ENCODE measurements at places on chromosomes 7 and 10.

DNA sequence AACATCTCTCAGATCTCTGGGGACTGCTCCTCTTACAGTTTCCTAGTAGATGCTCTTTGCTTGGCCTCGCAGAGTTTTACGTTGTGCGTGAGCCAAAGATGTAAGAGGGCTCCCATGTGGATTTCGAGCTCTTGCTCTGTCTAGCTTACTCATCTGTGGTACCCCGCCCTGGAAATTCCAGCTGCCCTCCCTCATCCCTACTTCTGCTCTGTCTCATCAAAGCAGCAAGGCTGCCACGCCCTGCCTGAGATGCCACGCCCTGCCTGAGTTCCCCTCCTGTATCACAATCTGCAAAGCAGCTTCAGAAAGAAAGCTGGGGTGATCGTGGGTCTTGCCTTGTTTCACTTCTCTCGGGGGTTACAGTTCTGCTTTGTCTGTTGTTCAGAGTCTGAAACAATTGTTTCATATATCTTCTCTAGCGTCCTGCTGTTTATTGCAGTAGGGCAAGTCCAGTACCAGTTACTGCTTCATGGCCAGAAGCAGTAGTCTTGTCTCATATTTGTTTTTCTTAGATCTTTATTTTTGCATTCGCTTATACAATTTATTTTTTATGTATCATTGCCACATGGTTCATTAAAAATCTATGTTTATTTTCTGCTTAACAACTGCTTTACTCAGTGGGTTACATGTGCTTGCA, 36.1 kb upstream of the CCNY start:
- H3K27me3 ChIP-seq = peaks cover 27% of the 10 kb centered on the region
- H3K4me1 ChIP-seq = peaks cover 4% of the 10 kb centered on the region
- no peak overlapping the region for H3K4me3 ChIP-seq

GRCh38 chr7:157612009-157612663, 275.3 kb downstream of the DNAJB6 start:
- peaks cover 55% of the 10 kb centered on the region for H3K27me3 ChIP-seq
- H3K27ac ChIP-seq = peak overlapping the region; percentile 92
- H3K4me1 ChIP-seq = peaks cover 26% of the 10 kb centered on the region
- no peak for DNase-seq
- H3K4me3 ChIP-seq = peak overlapping the region; percentile 82
- H3K36me3 ChIP-seq = peaks cover 4% of the 10 kb centered on the region

DNA sequence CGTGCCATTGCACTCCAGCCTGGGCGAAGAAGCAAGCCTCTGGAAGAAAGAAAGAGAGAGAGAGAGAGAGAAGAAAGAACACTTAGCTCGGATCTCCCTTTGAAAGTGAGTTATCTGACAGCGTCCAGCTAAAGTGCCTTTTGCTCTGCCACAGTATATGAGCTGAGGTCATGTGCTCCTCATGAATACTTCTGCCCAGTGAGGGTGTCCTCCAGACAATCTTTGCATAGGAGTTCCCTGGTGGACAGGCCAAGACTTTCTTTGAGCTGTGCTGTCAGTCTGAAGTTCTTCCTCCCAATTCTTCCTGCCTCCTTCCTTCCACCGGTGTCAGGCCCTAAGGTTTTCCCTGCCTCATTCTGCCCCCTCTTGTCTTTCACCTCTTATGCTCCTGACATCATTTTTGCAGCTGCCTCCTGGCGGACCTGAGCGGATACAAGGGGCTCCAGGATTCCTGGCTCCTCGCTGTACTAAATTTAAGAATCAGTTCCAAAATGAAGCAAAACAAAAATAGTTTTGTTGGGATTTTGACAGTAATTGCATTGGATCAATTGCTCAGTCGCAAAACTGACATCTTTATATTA, 31.9 kb downstream of the XRCC2 start:
- no peaks in the 10 kb centered on the region for H3K27me3 ChIP-seq
- H3K4me3 ChIP-seq = no peak overlapping the region
- H3K27ac ChIP-seq = no peak overlapping the region
- H3K4me1 ChIP-seq = no peaks in the 10 kb centered on the region
- peaks cover 26% of the 10 kb centered on the region for H3K36me3 ChIP-seq
- no peak for DNase-seq

GRCh38 chr10:91006752-91007346, 86.0 kb upstream of the ANKRD1 start:
- peak overlapping the region; percentile 78 for H3K27ac ChIP-seq
- H3K4me1 ChIP-seq = peaks cover 33% of the 10 kb centered on the region
- no peaks in the 10 kb centered on the region for H3K36me3 ChIP-seq

DNA sequence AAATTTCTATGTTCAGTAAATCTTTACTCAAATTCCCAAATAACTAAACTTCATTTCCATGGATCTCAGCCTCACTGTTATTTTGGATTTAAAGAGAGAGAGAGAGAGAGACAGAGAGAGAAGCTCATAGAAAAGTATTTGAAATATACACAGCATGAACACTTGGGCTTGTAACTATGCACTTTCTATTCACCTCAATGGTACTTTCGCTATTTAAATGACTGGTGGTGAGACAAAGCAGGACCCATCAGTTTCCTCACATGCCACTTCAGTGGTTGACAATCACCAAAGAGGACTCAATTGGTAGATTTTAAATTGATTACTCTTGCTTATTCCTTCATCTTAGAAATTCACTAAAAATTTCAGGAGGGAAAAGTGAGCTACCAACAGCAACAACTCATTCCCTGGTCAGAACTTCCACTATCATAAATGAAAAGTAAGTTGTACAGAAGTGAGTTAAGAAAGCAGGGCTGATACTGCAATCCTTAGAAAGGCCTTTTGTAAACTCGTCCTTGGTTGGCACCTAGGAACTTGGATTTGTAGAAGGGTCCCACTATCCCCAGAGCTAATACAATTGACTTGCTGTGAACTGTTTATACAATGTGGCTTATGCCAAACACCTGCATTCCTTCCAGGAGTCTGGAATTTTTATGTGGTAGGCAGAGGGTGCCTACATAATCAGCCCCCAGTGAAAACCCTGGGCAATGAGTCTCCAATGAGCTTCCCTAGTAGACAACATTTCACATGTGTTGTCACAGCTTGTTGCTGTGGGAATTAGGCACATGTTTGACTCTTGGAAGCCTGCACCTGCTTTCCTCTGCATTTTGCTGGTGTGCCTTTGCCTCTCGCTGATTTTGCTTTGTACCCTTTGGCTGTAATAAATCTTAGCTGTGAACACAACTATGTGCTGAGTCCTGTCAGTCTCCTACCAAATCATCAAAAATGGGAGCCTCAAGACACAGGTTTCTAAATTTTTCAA, 10.8 kb downstream of the ERLIN1 start:
- peaks cover 57% of the 10 kb centered on the region for H3K36me3 ChIP-seq
- no peak overlapping the region for H3K27ac ChIP-seq
- no peaks in the 10 kb centered on the region for H3K27me3 ChIP-seq
- H3K4me1 ChIP-seq = peaks cover 24% of the 10 kb centered on the region
- no peak overlapping the region for H3K4me3 ChIP-seq
- no peak for DNase-seq

- DNase-seq = no peak
- H3K27me3 ChIP-seq = no peaks in the 10 kb centered on the region
- H3K36me3 ChIP-seq = peaks cover 42% of the 10 kb centered on the region
- H3K4me3 ChIP-seq = no peak overlapping the region
These were observed 99.5 kb downstream of the SFMBT2 start for GRCh38 chr10:7311218-7311849.

- no peak for DNase-seq
- no peak overlapping the region for H3K4me3 ChIP-seq
- peaks cover 2% of the 10 kb centered on the region for H3K36me3 ChIP-seq
These were observed 46.7 kb downstream of the CAMK1D start for GRCh38 chr10:12396093-12396492.

DNA sequence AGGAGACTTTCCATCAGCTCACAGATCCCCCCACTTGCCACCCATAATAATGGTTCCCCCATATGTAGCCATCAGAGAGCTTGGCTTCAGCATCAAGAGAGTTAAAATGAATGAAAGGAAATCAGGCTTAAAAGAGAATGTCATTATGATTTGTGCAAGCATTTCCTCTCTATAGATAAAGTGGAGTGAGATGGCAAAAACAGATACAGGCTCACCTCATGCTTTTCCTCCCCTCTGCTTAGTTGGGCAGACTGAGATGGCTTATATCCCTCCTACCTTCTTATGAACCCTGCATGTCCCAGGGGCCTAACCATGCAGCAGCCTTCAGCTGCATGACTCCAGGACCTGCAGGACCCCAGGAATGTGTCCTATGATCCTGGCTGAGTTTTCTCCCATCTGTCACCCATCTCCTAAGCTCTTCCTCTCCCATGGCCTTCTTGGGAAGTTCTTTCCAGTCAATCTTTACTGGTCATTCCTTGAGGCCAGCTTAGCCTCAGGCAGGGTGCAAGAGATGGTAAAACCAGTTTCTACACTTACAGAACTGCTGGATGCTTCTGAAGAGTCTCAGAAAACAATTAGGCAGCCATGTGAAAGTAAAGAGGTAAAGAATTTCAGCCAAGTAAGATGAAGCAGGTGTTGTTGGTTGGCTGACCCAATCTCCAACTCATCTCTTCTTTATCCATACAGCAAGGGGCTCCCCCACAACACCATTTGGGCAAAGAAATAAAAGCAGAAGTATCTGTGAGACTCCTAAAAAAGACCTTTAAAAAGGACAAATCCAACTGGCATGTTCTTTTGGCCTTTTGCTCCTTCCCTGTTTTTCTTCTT, 159.7 kb downstream of the RTKN2 start:
- H3K36me3 ChIP-seq = peaks cover 22% of the 10 kb centered on the region
- H3K27ac ChIP-seq = peak overlapping the region; percentile 76
- peaks cover 47% of the 10 kb centered on the region for H3K4me1 ChIP-seq

DNA sequence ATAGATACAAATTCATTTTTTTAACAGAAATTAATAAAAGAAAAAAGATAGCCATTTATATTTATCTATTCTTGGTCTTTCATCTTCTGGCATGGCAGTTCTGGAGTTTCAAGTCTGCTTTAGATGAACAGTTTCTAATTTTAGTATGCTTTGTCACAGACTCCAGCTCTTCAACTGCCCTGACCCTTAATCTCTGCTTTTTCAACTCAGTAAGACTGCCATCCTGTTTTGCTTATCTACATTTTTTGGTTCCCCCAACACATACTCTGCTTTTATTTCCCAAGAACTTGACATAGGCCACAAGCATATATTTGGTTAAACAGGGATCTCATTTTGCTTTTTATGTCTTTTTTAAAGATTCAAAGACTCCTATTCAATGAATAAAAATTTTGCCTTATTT, 309.3 kb upstream of the KCND2 start:
- H3K4me3 ChIP-seq = no peak overlapping the region
- no peaks in the 10 kb centered on the region for H3K36me3 ChIP-seq
- no peak for DNase-seq
- H3K27ac ChIP-seq = no peak overlapping the region
- H3K4me1 ChIP-seq = no peaks in the 10 kb centered on the region

DNA sequence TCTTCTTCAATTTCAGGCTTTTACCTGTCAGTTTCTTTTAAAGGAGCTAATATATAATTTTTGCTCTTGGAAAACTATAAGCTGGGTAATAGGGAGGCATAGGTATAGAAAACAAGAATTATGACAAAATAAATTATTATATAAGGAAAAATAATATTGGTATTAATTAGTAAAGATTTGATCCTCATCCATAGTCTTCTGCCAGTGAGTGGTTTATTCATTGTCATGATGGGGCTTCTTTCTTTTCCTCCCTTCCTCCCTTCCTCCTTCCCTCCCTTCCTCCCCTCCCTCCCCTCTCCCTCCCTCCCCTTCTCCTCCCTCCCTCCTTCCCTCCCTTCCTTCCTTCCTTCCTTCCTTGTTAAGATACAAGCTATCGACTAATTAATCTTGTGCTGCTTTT, 698.6 kb downstream of the SORCS3 start:
- H3K27me3 ChIP-seq = no peaks in the 10 kb centered on the region
- no peaks in the 10 kb centered on the region for H3K36me3 ChIP-seq
- no peak for DNase-seq
- H3K4me3 ChIP-seq = no peak overlapping the region
- no peaks in the 10 kb centered on the region for H3K4me1 ChIP-seq
- H3K27ac ChIP-seq = no peak overlapping the region

GRCh38 chr10:105398202-105398601, 757.1 kb downstream of the SORCS3 start:
- no peaks in the 10 kb centered on the region for H3K4me1 ChIP-seq
- H3K36me3 ChIP-seq = no peaks in the 10 kb centered on the region
- DNase-seq = no peak
- H3K27me3 ChIP-seq = peaks cover 3% of the 10 kb centered on the region

GRCh38 chr7:111242141-111242755, 151.3 kb downstream of the LRRN3 start:
- no peaks in the 10 kb centered on the region for H3K36me3 ChIP-seq
- DNase-seq = no peak
- no peak overlapping the region for H3K4me3 ChIP-seq
- peaks cover 7% of the 10 kb centered on the region for H3K4me1 ChIP-seq
- H3K27me3 ChIP-seq = no peaks in the 10 kb centered on the region
- H3K27ac ChIP-seq = no peak overlapping the region

DNA sequence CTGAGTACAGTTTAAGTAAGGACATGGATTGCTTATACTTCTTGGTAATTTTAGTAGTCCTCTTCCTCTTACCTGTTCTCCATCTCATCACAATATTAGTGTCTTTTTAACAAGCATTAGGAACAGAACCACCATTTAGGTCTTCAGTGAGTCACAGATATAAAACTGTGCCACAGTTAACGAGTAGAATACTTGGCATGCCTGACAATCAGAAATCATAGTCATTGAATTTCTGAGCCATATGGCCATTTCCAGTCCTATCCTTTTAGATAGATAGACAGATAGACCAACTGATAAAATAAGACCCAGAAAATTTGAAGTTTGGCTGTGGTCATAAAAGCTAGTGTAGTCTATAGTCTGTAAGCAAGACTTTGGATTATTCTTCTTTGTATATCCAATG, 71.1 kb downstream of the GBF1 start:
- no peaks in the 10 kb centered on the region for H3K27me3 ChIP-seq
- H3K27ac ChIP-seq = no peak overlapping the region
- no peak for DNase-seq

GRCh38 chr7:72446591-72447462, 34.7 kb upstream of the CALN1 start:
- no peak for DNase-seq
- no peaks in the 10 kb centered on the region for H3K36me3 ChIP-seq
- no peak overlapping the region for H3K27ac ChIP-seq
- no peaks in the 10 kb centered on the region for H3K27me3 ChIP-seq

DNA sequence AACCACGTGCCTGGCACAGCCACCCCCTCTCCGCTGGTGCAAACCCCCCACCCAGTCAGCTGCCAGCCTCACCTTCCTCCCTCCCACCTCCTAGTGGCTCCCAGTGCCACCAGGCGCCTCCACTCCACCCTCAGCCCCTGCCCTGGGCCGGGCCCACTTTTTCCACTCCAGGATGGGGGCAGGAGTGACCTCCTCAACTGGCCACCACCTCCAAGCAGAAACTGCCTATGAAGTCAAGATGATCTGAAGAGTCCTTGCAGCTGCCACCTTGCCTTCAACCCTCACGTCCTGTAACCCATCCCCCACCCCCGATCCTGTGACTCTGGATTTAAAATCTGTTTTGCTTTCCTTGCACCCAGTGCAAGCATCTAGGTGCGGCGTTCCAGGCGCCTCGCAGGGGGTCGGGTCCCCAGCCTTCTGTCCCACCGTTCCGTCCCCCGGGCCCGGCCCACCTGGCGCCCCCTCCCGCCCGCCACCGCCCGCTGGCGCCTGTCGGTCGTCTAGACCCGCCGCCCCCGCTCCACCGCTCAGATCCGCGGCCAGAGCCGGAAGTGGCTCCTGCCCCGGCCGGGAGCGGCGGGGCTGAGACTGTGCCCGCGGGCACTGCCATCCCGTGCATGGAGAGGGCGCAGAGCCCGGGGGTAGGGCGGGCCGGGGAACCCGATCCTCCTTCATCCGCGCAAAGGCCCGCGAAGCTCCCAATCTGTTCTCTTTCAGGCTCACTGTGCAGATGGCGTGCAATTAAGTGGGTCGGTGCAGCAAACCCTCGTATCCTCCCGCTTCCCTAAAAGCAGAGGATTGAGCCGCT, 51.2 kb upstream of the GTF2I start:
- H3K36me3 ChIP-seq = no peaks in the 10 kb centered on the region
- peaks cover 17% of the 10 kb centered on the region for H3K4me1 ChIP-seq
- peak overlapping the region; percentile 42 for H3K4me3 ChIP-seq
- peak; percentile 62 for DNase-seq
- peaks cover 56% of the 10 kb centered on the region for H3K27me3 ChIP-seq
